ENCODE measurements at places on chromosomes 7 and 10. TPM values are rescaled to one million over a fixed set of nuclear protein-coding genes. Genes with fewer than 3 reads are reported as not detected.
A peak's percentile ranks its signal among the peaks of the same experiment; 100 is the strongest.

Gene SGMS1
- total RNA-seq: 54.7 TPM

Gene PLPP4
- 2.1 TPM for total RNA-seq

GRCh38 chr7:100568896-100569844, 4.5 kb downstream of the SAP25 start:
- DNase-seq: peak; percentile 79

DNA sequence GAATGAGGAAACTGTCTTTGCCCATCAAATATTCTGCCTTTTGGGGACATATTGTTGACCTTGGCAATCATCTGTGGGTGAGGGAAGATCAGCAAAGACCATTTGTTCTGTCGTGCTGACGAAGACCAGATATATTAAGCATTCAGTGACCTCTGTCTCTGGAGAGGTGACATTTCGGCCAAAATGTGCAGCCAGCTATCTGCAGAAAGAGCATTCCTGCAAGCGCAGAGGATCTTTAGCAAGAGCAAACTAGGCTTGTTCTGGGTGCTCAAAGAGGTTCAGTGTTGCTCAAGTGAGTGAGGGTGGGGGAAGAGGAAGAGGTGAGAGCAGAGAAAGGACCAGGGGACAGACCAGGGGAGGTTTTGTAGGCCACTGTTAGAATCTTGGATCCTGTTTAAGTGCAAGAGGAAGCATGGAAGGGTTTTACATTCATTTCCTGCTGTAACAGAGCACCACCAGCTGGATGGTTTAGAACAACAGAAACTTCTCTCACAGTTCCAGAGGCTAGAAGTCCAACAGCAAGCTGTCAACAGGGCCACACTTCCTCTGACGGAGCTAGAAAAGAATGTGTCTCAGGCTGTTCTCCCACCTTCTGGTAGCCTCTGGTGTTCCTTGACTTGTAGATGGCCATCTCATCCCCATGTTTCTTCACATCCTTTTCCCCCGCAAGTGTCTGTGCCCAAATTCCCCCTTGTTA, 11.2 kb downstream of the C10orf120 start:
- DNase-seq: peak; percentile 67

DNA sequence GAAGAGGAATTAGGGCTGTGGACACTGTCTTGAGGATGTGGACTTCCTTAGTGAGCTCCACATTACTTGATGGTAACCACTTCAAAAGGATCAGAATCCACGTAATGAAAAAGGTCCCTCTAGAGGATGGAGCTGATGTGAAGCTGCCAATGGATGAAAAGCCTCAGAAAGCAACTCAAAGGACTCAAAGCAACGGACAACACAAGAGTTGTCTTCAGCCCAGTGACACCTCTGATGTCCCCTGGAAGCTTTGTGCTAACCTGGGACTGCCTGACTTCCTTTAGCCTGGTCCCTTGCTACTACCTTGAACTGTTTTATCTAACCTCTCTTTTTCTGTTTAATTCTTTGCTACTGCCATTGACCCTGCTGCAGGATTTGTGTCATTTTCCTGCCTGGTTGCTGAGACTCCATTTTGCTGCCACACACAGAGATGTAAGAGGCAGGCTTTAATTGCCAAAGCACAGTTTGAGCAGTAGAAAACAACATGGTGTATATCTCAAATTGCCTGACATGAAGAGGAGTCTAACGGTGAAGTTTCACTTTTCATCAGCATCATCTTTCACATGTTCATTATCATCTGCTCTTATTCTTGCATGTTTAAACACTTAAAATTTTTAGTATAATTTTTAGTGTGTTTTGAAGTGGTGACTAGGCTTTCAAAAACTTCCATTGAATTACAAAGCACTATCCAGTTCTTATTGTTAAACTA, 11.1 kb upstream of the SGCE start:
- no peak for DNase-seq

DNA sequence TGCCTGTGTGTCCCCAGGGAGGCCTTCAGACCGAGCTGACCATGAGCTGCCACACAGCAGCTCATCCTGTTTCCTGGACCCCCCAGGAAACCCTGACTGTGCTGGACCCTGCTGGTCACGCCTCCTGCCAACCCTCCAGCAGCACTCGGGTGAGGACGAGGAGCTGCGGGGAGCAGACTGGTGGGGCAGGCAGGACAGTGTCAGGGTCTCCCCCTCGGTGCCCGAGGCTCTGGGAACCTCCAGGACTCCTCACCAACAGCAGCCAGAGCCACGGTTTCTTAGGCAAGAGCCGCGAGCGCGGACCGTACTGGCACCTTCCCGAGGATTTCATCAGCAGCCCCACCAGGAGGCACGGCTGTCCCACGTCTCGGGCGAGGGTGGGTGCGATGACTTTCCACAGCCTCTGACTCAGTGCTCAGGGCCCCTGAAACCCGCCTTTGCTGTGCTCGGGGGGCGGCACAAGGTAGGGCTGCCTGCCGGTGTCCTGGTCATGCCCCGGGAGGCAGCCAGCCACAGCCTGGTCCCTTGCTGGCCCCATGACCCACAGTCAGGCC, 186.9 kb downstream of the ELFN1 start:
- peak; percentile 53 for DNase-seq

DNA sequence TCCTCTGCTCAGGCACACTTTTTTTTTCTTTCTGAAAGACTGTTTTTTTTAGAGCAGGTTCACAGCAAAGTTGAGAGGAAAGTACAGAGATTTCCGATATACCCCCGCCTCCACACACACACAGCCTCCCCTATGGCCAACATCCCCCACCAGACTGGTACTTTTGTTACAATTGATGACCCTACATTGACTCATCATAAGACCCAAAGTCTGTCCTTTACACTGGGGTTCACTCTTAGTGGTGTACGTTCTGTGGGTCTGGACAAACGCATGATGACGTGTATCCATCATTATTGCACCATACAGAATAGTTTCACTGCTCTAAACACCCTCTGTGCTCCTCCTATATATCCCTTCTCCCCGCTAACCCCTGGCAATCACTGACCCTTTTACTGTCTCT, 107.7 kb downstream of the RBM20 start:
- no peak for DNase-seq

DNA sequence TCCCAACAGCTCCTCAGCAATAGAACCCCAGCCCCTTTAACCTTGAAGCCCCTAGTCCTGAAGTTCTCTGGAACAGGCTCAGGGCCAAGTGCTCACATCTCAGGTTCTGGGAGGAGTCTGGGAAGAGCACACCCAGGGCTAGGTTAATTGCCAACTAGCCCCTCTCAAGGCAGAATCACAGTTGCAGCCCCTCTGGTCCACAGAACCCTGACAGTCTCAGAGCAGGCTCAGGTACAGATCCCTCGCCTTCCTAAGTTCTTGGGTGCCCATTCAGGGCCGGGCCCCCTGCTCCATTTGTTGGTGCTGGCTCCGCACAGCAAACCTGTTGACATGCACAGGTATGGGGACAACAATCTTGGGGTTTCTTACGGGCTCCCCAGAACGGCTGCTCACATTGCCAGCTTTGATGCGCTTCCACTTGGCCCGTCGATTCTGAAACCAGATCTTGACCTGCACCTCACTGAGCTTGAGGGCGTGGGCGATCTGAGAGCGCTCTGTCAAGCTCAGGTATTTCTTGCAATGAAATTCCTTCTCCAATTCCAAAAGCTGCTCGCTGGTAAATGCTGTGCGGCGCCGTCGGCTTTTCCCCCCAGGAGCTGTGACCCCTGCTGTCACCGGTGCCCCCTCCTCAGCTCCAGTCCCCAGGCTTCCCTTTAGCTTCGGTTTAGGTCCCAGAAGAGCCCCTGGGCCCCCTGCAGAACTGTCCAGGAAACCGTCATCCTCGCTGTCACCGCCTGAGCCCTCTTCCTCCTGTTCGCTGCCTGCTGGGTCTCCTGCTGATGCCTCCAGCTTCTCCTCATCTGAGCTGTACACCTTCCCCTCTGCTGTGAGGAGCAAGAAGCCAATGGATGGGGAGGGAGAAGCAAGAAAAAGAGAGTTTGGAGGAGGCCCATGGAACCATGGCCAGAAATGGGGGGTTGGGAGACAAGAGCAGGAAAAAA, 18.9 kb downstream of the GBX1 start:
- peak; percentile 46 for DNase-seq

DNA sequence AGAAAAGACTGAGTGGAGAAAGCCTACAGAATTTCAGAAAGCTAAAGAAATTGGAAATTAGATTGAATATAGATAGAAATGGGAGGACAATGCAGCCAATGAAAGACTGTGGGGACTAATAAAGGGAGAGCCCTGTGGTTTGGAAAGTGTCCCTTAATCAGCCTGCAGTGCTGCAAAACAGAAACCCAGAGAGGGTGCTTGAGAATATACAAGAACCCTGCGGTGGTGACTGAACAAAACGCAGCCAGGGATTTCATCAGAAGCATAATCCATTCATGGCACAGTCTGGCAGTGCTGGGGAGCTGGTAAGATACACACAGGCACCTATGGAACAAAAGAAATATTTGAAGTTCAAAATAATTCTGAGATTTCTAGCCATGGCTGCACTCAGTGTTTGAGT, 19.1 kb downstream of the CEP41 start:
- DNase-seq: no peak

DNA sequence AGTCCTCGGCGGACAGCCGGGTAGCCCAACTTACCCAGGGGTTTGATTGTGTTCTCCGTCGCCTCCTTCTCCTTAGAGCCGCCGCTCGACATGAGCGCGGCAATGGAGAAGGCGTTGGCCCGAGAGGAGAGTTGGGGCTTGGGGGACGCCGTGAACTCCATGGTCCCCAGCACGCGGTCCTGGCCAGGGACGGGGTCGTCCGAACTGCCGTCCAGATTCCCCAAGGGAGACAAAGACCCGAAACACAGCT, 515 bp downstream of the TBX20 start:
- DNase-seq: no peak

DNA sequence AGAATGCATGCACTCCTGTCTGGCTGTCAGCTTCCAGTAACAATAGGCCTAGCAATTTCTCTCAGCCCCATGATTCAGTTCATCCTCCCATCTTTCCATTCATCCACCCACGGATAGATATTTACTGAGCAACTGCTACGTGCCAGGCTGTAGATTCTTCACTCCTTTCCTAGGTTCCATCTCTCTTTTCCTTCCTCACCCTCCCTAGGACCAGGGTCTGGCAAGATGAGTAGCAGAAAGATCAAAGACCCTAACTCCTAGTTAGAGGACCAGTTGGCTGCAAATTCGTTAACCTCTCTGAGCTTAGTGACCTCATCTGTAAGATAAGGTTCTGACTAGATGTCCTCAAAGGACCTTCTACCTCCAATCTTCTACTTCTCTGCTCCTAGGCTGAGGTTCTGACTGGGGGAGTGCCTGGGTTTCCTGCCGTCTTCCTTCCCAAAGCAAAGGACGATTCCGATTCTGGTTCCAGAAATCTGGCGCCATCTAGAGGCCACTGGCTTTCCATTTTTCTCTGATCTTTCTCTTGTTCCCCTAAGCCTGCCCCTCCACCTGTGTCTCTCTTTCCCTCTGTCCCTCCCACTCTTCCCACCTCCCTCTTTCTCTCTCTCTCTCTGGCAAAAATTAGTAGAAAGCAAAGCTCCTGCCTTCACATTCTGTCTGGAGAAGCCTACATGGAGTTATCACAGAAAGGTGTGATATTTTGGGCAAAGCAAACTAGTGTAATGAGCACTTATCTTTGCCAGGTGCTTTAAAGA, 26.2 kb downstream of the TBATA start:
- DNase-seq: peak; percentile 86

GRCh38 chr10:92681306-92681834, 8.4 kb upstream of the HHEX start:
- DNase-seq: no peak

DNA sequence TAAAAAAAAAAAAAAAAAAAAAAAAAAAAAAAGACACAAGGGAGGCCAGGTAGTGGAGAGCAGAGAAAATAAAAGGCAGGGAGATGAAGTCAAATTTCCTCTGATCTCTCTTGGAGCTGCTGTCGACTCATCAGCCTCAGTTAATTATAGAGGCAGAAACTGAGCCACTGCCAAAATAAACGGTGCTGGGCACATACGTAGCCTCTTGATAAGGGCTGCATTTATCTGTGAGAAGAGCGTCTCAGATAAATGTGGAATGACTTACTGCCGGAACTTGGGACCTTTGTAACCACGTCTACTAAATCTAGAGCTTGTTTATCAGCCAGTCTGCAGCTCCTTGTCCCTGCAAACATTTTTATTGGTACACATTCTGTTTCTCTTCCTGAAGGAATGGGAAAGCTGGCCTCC, 162.3 kb downstream of the BAMBI start:
- no peak for DNase-seq

GRCh38 chr7:77329466-77330168, 86.5 kb downstream of the GSAP start:
- DNase-seq: no peak

DNA sequence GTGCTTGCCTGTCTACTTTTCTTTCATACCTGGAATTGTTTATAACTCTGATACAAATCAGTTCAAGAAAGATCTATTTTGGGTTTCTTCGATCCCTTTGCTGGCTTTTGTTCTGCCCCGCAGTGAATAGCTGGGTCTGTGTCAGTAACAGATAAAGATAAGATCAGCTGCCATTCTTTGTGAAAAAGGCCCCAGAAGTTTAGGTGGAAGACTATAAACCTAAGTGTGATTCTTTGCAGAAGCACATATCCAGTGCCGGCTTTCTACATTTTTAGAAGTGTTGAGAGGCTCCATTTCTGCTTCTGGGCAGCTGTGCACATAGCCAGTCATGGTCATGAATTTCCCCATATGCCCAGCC, 686.4 kb upstream of the C7orf33 start:
- DNase-seq: no peak
